ENCODE measurements at places on chromosomes 7 and 10.

DNA sequence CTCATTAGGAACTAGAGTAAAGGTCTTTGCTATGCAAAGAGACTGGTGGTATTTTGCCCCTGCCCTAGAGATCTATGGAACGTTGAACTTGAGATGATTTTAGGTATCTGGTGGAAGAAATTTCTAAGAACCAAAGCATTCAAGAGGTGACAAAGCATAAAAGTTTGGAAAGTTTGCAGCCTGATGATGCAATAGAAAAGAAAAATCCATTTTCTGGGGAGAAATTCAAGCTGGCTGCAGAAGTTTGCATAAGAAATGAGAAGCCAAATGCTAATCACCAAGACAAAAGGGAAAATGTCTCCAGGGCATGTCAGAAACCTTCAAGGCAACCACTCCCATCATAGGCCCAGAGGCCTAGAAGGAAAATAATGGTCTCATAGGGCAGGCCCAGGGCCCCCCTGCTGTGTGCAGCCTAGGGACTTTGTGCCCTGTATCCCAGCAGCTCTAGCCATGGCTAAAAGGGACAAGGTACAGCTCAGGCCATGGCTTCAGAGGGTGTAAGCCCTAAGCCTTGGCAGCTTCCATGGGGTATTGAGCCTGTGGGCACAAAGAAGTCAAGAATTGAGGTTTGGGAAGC, 16.5 kb downstream of the TFPI2 start:
- no peak for DNase-seq

DNA sequence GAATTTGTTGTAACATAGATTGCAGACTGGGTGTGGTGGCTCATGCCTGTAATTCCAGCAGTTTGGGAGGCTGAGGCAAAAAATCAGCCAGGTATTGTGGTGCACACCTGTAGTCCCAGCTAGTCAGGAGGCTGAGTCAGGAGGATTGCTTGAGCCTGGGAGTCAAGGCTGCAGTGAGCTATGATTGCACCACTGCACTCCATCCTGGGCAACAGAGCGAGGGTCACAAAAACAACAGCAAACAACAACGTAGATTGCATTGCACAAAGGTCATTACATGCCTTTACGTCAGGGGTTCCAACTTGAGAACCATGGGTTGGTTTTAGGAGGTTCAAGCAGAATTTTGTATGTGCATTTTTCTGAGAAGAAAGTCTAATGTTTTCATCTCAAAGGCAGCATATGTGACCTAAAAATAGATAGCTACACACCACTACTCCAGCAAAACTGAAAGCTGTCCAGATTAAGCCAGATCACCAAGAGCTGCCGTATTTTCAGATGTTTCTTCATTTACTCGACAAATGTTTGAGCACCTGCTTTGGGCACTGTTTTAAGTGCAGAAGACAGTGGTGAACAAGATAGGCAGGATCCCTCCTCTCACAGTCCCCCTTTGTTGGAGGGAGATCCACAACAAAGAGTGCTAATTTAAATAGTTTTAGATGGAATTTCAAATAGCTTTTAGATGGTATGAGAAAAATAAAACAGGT, 28.3 kb upstream of the CYP26C1 start:
- no peak for DNase-seq

- peak; percentile 46 for DNase-seq
Observed at GRCh38 chr7:30771174-30771879, at the start of gene MINDY4. Gene MINDY4 (plus strand): TSS chr7:30771417. CDS start chr7:30771494, 77 bp downstream.

GRCh38 chr7:105187302-105188169, 173.5 kb downstream of the KMT2E start:
- DNase-seq = peak; percentile 72

GRCh38 chr7:30894866-30895605, 16.6 kb upstream of the AQP1 start:
- no peak for DNase-seq

DNA sequence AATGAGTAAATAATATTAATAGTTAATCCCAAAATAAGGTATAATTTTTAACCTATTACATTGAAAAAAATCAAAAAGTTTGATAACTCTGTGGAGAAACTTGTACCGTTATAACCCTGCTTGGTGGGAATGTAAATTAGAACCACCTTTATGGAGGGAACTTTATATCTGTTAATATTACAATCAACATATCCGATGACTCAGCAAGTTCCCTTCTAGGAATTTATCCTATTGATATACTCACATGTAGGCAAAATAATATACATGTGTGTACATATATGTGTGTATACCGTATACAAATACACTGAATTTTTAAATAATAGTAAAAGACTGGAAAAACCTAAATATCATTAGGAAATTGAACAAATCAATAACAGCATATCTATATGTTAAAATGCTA, 54.7 kb downstream of the PANK1 start:
- DNase-seq = no peak

DNA sequence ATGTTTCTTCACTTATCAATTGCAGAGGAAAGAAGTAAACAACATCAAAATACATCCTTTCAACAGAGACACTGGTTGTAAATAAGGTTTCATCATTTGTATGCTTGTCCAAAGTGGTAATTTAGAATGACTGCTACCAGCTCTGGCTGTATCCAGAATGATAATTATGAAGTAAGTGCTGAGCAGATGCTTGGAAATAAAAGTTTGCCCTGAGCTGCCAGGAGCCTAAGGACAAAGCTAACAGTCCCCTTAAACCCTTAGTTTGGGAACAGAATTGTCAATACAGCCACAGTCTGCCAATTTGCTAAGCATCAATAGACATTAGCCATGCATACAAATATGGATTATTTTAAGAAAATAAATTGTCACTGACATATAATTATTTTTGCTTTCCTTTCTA, 147.0 kb upstream of the SLC13A1 start:
- DNase-seq = no peak

DNA sequence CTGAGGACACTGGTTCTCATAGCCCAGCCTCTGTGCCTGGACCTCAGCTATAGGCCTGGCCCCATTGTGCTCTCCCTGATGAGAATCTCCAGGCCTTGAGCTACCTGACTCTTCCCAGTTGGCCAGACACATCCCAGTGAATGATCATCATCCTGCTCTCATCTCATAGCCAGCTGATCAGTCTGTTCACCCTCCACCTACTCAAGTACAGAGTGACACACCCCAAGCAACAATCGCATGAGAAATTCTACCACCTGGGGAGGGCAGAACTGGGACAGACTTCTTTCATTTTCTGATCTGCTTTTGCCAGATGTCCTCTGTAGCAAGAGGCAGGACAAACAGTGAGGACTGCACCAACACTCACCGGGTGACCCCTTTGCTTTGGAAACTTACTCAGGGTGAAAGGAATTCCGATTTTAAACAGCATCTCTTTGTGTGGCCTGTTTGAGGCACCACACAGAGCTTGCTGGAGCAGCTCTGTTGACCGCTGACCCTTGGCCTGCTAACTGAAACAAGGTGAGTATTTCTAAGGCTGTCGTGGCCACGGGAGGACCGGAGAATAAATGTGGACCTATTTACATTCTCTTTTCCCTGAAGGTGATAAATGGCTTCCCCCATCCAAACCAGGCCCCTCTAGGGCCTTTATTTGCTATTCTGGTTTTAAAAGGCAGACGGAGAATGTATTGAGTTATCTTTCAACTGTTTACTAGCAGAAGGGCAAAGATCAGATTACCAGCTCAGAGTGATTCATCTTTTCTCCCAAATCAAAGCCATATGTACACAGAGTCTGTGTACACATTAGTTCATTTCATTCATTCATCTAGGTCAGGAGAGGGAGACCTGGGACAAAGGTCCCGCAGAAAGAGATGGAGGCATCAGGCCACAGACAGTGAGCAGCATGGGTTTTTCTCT, 181.4 kb upstream of the TNS3 start:
- peak; percentile 45 for DNase-seq

DNA sequence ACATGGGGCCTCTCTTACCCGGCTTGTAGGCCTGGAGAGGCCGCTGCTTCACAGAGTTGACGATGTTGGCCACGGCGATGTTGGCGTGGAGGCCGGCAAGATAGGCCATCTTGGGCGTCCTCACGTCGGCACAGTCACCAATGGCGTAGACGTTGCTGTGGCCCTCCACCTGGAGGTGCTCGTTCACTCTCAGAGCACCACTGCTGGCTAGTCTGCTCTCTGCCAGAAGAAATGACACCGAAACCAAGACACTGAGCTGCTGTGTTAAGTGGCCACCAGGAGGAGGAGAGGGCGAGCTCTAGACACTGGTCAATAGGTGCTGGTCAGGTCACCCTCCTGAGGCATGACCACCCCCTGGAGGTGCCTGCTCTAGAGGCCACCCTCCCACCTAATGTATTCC, 17.7 kb downstream of the AIFM2 start:
- no peak for DNase-seq

GRCh38 chr10:133391761-133392518, 2.0 kb upstream of the MTG1 start:
- DNase-seq = no peak

- DNase-seq = no peak
Observed at GRCh38 chr7:46146454-46147255, 225.6 kb upstream of the IGFBP3 start.

GRCh38 chr10:11879387-11880094, 56.4 kb downstream of the PROSER2 start:
- no peak for DNase-seq

- no peak for DNase-seq
Observed at GRCh38 chr10:22367471-22367870, 22.2 kb downstream of the SPAG6 start.

DNA sequence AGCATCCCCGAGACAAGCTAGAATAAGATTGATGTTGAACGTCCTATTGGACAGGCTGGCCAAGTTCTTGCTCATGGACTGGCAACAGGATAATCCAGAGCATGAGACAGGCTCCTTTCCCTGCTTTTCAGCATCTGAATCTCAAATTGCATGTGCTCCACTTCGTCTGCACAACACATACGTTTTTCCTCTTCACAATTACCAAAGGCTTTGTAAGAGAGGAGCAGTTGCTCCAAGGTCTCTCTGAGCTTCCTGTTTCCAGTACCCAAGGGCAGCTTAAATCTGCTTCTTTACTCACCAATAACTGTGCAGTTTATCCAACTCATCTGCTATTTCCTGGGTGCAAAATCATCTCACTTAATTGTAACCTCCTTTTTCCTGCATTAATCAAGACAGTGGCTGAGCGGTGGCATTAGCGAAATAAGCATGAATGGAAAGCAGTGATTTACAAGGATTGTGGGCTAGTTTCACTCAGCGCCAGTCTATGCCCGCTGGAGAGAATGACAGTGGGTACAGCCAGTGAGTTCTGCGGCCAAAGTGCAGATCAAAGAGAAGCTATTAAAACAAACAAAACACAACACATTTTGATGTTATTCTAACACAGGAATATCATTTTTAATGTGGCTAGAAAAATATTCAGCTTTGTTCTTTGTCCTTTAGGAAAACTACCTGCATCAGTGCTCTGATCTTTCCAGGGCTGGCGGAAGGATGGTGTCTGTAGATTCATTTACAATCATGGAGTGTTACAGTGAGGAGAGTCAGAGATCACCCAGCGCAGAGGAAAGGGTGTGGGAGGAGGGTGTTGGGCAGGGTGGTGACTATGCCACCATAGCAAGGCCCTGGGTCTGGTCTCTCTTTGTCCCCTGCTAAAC, 79.8 kb downstream of the CHN2 start:
- DNase-seq = no peak

DNA sequence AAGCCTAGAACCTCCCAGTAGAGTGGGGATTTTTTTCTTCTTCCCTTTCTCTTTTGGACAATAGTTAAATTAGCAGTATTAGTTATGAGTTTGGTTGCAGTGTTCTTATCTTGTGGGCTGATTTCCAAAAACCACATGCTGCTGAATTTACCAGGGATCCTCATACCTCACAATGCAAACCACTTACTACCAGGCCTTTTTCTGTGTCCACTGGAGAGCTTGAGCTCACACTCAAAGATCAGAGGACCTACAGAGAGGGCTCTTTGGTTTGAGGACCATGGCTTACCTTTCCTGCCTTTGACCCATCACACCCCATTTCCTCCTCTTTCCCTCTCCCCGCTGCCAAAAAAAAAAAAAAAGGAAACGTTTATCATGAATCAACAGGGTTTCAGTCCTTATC, 5.4 kb downstream of the OPN1SW start:
- DNase-seq = no peak

GRCh38 chr7:3003936-3004335, 39.7 kb downstream of the CARD11 start:
- no peak for DNase-seq

DNA sequence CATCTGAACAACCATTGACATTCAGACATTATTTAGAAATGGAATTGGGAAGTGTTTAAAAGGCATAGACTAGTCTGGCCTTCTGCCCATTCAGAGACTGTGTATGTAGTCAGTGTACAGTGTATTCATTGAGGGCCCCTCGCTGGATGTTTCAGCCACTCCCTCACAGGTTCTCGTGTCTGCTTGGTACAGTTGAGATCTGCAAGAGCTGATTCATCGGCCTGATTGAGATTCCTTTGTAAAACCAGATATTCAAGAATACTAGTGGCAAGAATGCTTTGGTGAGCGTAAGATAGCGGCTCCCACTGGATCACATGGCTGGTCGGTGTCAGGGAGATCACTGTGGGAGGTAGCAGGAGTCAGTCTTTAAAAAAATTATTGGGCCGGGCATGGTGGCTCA, 119.5 kb downstream of the TCF7L2 start:
- DNase-seq = peak; percentile 68

DNA sequence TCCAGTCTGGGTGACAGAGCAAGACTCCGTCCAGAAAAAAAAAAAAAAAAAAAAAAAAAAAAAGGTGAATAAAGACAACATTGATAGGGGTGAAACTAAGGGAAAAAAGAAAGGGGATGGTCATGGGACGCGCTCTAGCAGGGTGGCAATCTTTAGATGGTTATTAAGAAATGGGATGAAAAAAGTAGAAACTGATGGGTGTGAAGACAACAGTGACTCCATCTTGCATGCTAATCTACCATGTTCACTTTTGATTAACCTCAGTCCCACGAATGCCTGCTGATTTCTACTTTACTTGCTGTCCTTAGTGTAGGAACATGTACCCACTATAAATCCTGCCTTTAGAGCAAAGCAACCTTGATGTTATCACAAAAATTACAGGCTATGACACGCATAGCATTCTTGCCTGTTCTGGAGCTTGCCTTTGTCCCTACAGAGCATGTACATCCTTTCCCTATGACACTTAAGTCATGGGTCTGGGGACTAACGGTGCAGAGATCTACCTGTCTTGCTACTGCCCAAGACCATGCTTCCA, 38.5 kb downstream of the P4HA1 start:
- DNase-seq = no peak

- no peak for DNase-seq
Observed at GRCh38 chr10:73537288-73537687, 41.5 kb upstream of the PPP3CB start.

GRCh38 chr7:18352339-18353255, 143.0 kb upstream of the HDAC9 start:
- peak; percentile 67 for DNase-seq

DNA sequence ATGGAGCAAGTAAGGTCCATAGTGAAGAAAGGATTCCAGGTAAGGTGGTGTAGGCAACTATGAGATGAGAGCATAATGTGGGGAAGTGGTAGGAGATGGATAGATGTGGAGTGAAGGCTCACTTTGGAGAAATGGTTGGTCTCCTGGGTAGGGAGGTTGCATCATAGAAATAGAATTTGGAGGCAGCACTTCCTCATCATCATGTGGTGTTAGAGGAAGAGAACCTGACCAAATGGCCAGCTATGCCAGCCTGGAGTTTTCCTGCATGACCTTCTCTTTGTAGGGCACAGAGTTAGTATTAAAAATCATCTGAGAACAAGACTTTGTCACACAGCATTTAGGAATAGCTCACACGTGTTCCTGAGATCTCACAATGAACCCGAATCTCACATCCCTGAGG, 126.7 kb upstream of the CXCL12 start:
- DNase-seq = no peak
